ENCODE measurements at places on chromosomes 16 and 17. TPM values are rescaled to one million over a fixed set of nuclear protein-coding genes. Genes with fewer than 3 reads are reported as not detected.

DNA sequence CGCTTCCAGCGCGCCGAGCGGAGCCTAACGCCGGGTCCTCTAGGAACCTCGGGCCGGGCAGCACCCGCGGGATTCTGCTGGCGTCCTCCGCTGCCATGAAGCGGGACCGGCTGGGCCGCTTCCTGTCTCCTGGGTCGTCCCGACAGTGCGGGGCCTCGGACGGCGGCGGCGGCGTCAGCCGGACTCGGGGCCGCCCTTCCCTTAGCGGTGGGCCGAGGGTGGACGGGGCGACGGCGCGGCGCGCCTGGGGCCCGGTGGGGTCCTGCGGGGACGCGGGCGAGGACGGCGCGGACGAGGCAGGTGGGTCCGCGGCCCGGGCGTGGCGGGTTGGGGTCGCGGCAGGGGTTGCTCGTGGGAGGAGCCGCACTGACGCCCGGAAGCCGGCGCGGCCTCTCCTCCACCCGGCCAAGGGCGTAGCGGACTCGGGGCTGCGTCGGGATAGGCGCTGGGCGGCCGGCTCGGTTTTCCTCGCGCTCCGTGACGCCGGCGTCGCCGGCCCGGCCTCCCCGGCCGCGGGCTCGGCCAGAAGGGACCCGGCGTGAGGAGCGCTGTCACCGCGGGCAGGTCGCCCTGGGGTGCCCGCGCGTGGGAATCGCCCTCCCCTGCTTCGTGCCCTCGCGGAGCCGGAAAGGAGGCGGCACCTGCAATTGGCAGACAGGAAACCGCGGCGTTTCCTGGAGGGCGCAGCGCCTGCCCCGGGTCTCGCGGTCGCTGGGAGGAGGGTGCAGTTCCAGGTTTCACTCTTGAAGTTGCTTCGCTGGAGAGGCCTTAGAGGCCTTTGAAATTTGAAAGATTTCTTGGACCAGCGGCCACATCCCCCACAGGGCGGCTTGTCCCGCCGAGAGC, 432 bp downstream of the ZNF276 start:
- DNase-seq: peak; percentile 90

- no peak for DNase-seq
Measured at GRCh38 chr17:43524945-43525575, 21.1 kb downstream of the ETV4 start.

DNA sequence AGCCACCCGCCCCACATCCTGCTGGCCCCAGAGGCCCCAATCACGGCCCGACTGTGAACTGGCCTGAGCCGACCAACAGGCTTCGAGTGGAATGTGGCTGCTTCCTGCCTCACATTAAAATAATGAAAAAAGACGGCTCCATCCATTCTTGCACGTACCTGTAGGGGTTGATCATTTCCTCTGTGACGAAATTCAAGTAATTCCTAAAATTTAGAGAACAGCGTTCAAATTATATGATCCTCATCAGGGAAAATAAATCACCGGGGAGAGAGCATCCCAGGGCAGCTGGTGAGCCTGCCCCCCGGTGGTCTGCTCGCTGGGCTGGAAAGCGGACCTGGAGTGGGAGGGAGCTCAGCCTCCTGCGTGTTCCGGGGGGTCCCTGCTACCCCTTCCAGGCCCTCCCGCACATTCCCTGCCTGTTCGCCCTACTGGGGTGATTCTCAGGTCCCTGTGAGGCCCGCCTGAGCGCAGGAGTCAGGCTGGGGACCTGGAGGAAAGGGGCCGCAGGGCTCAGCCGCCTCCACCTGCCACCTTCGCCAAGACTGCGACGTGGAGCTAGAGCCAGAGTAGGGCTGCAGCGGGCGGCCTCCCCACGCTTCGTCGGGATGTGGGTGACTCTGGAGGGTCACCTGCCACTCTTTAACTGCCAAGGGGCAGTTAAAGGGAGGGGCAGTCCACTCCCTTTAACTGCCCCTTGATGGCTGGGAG, 28.9 kb downstream of the SLC7A5 start:
- peak; percentile 77 for DNase-seq

DNA sequence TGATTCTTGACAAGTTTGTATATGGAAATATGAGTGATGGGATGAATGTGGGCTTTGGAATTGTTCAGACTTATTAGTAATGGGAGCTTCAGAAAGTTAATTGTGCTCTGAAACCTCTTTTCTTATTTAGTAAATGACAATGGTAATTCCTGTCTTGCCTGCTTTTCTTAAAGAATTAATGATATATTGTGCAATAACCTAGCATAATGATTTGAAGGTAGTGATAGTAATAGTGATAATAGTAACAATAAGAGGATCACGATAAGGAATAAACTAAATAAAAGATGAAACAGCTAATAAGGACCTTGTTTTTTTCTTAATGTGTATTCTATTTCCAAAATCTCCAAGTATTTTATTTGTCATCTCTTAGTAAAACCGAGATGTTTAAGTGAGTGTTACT, 245.0 kb upstream of the CPHXL start:
- no peak for DNase-seq

The NPIPB2 gene
- polyA plus RNA-seq: 4.9 TPM

The HOXB5 gene
- 12.3 TPM for polyA plus RNA-seq

DNA sequence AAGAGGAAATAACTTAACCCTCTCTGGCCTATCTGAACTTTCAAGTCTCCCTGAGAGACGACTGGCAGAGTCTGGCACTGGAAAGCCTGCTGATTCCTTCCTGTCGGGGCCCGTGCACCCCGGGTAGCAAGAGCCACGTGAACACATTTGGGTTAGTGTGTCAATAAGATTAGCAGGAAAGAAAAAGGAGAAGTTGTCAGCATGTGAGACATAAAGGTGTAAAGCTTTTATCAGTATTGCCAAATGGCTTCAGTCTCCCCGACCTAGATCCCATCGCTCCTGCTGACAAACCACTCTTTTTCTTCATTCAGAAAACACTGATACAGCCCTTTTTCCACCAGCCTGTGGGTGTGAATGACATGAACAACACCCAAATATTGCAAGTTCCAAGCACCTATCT, 74.4 kb downstream of the CCT6B start:
- DNase-seq: no peak

The SPATA32 gene
- polyA plus RNA-seq: not detected

- DNase-seq: no peak
Measured at GRCh38 chr17:36993227-36993626, 44.5 kb downstream of the AATF start.

The TBX6 gene
- polyA plus RNA-seq: 0.62 TPM

GRCh38 chr16:89115216-89115861, 21.7 kb downstream of the ACSF3 start:
- peak; percentile 94 for DNase-seq

The TNRC6C gene
- polyA plus RNA-seq: 1.9 TPM

DNA sequence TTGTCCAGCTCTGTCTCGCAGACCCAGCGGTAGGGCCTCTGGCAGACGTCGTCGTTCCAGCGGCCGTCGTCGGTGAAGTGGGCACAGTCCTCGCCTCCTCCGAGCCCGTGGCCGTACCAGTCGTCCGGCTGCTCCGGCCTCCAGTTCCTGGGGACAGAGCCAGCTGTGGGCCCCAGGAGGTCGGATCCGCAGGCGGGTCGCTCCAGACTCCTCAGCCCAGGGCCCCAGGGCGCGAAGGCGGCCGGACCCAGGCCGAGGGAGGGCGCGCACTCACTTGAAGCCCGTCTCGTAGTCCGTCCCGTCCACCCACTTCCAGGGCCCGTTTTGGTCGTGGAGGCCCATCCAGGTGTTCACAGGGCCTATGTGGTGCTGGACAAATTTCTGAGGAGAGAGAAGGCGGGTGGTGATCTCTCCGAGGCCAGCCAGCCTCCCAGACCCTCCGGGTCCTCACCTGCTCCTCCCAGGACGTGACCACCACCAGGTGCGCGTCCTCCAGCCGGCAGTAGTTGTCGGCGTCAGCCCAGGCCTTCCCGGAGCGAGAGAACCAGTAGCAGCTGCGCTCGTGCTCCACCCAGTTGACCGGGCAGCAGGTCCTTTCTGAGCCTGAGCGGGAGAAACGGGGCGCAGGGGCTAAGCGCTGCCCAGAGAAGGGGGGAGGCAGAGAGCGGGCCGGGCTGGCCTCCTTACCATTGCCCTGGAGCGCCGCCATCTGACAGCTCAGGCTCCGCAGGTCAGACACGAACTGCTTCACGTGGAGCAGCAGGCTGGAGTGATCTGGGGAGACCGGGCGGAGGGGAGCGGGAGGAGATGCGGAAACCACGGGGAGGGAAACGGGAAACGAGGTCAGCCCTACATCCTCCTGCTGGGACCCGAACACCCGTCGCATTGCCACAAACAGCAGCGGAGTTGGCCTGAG, 5.2 kb downstream of the ASGR1 start:
- peak; percentile 85 for DNase-seq

GRCh38 chr16:81315271-81316175, 761 bp downstream of the GAN start:
- peak; percentile 56 for DNase-seq

- no peak for DNase-seq
Measured at GRCh38 chr17:7167832-7168231, 11.3 kb downstream of the ASGR1 start.

The CPNE2 gene
- 33.1 TPM for polyA plus RNA-seq

The QPRT gene
- 168 TPM for polyA plus RNA-seq

The TP53TG3E gene
- polyA plus RNA-seq: not detected

DNA sequence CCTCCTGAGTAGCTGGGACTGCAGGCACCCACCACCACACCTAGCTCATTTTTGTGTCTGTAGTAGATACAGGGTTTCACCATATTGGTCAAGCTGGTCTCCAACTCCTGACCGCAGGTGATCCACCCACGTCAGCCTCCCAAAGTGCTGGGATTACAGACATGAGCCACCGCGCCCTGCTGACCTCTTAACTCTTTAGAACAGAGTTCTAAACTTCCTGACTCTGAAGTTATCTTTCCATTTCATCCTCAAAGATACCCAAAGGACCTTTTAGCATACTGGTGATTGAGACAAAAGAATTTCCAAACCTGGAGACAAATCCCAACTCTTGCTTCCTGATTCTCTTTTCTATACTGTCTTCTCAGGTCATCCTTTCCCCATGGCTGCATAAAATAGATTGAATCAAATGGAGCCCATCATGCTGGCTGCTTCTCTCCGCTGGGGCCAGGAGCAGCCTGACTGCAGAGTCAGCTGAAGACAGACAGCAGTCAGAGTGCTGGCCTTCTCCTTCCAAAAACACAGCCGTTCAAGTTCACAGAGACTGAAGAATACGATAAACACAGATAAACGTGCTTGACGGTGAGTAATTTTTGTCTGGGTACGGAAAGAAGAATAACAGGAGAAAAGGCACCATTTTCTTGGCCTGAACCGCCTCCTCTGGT, 76.5 kb upstream of the ATF7IP2 start:
- DNase-seq: no peak

Data from kidney (tissue), 22 donors.